Renal cortical epithelial cell (primary cell): ENCODE measurements at places on chromosomes 5 and 9.

DNA sequence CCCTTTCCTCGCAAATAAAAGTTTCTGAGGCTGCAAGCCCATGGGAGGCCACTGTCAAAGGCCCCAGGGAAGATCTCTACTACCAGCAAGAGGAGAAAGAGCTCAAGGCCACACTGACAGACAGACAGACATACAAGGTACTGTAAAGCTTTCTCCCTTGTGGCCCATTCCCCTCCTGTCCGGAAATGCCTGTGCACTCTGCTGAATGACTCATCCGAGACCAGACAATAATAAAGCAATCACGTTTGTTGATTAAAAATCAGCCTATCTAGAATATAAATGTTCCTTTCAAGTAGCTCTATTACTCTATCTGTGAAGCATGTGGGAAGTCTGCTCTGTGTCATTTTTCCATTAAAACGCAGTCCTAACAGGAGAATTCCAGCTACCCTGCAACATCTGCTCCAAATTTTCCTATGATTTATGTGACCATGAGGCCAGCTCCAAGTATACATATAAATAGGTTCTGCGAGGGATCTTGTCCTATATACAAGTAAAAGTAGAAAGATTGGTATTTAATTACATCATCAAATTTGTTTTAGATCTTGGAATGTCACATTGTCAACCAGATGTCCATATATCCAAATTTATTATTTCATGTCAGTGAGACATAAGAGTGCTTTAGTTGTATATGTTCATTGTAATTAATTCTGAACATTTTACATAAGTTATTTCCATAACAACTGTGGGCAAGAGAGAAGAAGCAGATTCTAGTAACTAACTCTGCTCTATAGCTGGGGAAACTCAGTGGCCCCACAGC, 34.7 kb upstream of the TGFBI start:
- peak; percentile 24 for DNase-seq

DNA sequence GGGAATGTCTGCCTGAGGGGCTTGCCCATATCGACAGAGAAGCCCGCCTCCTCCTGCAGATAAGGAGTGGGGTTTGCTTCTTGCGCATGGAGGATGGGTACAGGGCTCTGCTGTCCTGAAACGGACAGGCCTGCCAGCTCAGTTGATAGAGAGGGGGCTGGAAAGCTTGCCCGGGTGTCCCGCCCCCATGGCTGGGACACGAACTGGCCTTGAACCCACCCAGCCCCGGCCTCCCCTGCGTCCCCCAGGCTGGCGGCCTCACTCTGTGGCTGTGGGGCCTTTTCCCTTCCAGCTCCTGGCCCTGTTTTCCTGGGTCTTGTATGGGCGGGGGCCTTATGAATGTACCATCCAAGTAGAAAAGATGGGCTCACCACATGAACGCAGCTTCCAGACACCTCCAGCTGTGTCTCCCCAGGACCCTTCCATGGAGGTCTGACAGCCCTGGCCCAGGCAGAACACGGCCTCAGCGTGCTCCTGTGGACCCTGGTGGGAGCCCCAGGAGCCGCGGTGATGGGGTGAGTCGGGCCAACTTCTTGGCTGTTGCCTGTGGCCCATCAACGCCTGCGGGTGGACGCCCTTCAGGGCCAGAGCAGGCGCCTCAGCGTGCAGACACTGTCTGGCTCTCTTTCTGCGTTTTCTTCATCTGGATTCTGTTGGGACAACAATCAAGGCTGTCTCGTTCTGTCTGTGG, 15.9 kb upstream of the SLC2A6 start:
- no peak for DNase-seq

DNA sequence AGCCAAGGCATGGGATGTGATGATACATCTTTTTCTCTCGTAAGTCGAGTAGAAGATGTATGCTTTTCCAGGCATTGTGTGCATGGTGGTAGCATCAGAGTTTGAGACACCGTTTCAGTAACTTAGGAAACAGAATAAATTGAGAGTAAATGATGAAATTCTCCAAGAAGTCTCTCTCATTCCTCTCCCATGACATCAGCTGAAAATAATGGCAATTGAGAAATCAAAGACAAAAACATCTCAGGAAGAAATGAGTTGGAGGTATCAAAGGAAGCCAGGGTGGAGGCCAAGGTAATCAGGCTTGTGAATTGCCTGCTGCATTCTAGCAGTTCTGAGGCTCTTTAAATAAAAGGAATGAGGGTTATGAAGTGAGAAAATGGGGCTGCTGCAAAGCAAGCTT, 53.9 kb downstream of the SGCD start:
- DNase-seq, result peak; percentile 17

DNA sequence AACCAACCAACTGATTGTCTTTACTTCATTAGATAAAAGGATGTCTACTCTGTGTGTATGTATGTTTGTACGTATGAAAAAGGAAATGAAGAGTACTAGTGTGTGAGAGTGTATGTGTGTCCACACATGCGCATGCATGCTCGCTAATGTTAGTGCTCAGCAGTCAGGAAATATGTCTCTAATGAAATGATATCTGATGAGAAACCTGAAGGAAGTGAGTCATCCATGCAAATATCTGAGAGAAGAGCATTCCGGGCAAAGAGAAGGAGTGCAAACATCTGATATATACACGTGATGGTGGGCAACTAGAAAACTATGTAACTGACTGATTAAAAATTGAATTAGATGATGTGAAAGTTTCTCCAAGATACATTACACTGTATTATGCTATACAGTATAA, 29.6 kb upstream of the UGCG start:
- no peak for DNase-seq

- peak; percentile 64 for DNase-seq
These were observed 103.2 kb upstream of the VCAN start for GRCh38 chr5:83368319-83368718.

DNA sequence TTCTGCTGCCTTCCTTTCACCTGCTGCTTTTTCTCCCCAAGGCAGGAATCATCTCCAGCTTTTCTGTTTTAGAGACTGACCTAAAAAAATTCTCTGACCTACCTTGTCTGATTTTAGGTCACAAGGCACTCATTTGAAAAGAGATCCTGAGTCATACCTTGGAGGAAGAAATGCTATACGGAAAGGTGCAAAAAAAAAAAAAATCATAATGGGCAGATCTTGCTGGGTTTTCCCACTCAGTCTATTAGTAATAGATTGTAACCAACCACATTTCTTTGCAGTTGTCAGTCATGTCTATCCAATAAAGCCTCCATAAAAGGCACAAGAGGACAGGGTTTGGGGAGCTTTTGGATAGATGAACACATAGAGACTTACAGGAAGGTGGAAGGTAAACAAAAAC, 70.0 kb downstream of the MTREX start:
- peak; percentile 18 for DNase-seq

DNA sequence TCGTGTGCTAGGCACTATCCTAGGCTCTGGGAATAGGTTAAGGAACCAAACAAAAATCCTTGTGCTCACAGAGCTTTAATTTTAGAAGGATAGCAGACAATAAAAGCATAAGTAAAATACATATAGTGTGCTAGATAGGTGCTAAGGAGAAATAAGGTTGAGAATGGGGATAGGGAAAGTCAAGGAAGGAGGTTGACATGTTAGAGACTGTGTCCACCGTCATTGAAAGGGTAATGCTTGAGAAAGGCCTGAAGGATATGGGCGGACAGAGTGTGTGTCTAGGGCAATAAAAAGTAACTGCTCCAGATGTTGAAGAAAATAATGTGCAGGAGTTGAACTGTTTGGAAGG, 482 bp upstream of the TDRD7 start:
- no peak for DNase-seq

GRCh38 chr5:145629047-145629446, 206.1 kb downstream of the PRELID2 start:
- no peak for DNase-seq

DNA sequence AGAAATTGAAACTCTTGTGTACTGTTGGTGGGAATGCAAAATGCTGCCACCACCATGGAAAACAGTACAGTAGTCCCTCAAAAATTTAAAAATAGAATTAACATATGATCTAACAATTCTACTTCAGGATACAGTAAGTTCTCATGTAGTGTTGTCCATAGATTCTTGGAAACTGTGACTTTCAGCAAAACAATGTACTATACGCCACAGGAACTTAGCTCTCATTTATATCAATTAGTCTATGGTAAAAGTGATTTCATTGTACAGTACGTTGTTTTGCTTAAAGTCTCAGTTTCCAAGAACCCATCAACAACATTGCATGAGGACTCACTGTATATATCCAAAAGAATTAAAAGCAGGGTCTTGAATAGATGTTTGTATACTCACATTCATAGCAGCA, 233.5 kb upstream of the GAS1 start:
- no peak for DNase-seq

GRCh38 chr5:152864991-152865390, 459.9 kb upstream of the NMUR2 start:
- peak; percentile 15 for DNase-seq

GRCh38 chr5:34001241-34001841, 6.5 kb downstream of the AMACR start:
- peak; percentile 91 for DNase-seq

- no peak for DNase-seq
These were observed 11.8 kb upstream of the HMGCR start for GRCh38 chr5:75325242-75325641.

DNA sequence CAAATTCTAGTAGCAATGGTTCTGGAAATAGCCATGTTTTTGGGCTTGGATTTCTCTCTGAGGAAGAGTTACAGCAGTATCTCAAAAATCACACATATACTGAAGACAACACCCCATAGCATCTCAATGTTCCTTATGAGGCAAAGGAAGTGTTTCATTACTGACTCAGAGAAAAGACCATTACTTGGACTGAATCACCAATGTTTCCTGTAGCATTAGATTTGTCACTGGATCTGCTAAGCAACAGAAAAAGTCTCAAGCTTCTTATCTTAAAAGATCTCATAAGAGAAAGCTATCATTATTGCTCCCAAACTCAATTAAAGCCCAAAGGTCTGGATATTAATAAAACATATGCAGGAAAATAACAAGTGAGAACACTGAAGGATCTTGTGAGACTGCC, 272.4 kb downstream of the ADAMTS6 start:
- DNase-seq, result peak; percentile 88

DNA sequence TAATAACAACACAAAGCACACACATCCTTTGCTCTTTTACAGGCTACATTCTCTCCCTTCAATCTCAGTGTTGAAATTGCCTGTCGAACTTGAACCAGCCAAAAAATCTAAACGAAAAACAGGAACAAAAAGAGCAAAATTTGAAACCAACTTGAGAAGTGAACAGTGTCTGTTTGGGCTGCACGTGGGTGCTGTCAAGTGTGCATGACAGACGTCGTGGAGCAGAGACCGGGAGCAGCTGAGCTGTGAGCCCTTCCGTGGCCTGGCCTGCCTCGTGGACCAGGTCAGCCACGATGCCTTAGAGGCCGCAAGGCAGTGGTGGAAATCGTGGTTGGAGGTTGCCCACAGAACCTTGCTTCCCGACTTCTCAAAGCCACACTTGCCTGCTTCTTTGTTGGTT, 34.8 kb upstream of the DENND1A start:
- no peak for DNase-seq

DNA sequence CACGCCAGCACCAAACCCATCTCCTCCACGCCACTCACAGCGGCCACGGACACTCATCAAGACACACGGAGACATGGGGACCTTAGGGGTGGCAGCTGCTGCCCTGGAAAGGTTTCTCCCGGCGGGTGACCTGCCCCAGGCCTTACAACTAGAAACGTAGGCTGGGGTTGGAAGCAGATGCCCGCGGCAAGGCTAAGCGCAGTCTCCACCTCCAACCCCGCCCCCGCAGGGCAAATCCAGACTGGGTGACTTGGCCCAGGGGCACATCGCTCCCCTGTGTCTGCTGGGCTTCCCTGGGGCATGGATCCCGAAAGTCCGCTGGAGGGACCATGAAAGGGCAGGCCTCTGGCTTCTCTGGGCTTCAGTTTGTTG, 12.0 kb upstream of the ASS1 start:
- no peak for DNase-seq

DNA sequence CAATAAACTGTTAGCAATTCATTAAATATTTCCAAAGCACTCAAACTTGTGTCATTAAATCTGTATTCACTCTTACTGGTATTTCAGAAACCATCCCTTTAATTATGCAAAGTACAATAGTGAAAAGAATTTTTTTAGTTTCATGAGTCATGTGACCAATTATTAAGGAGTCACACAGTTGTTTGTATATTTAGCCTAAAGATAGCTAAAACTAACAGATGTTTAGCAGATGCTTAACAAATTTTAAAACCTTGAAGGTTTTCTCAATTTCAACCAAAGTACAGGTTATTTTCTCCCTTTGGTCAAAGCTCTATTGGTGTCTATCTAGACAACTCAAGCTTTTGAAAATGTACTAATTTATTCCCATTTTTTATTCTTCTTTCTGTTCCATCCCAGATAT, 44.1 kb downstream of the PJA2 start:
- no peak for DNase-seq

- DNase-seq, result peak; percentile 33
These were observed 409.6 kb upstream of the MPDZ start for GRCh38 chr9:13688990-13689600.

GRCh38 chr9:70413464-70413798, 1.0 kb downstream of the KLF9 start:
- DNase-seq, result no peak

DNA sequence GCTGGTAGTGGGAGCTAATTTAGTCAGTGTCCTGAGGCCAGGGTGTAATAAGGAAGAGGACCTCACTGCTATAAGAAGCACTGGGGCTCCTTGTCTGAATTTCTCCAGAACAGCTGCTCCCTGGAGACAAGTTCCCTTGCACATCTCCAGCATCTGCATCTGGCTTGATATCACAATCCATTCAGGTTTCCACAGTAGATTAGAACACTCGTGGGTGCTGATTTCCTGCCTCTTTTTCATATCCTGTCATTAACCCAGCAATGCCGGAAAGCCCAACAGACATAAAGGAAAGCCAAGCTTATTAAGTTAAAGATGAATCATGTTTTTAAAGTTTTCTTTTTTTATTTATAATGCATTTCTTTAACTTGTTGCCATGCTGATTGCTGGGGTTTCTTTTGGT, 232.3 kb upstream of the WWC1 start:
- DNase-seq, result no peak

- DNase-seq, result peak; percentile 100
These were observed 9.8 kb downstream of the LURAP1L start for GRCh38 chr9:12784461-12785259.

- DNase-seq, result no peak
These were observed 21.5 kb upstream of the NEUROG1 start for GRCh38 chr5:135557076-135557838.
